Endothelial cell of umbilical vein (primary cell): ENCODE measurements at places on chromosomes 16 and 17. TPM values are rescaled to one million over a fixed set of nuclear protein-coding genes. Genes with fewer than 3 reads are reported as not detected.

Gene TIMP2
- total RNA-seq, result 280 and 318 TPM in 2 replicates

- peaks cover 62% of the 10 kb centered on the region for H3K4me1 ChIP-seq
- peak overlapping the region; percentile 96 for H3K27ac ChIP-seq
Observed at GRCh38 chr16:27242868-27243590, 25.5 kb downstream of the NSMCE1 start.

GRCh38 chr17:78324391-78325075, 35.3 kb downstream of the SOCS3 start:
- H3K27me3 ChIP-seq, result no peaks in the 10 kb centered on the region
- peak; percentile 97 for DNase-seq
- H3K4me1 ChIP-seq, result peaks cover 32% of the 10 kb centered on the region
- H3K4me3 ChIP-seq, result no peak overlapping the region
- no peaks in the 10 kb centered on the region for H3K36me3 ChIP-seq

DNA sequence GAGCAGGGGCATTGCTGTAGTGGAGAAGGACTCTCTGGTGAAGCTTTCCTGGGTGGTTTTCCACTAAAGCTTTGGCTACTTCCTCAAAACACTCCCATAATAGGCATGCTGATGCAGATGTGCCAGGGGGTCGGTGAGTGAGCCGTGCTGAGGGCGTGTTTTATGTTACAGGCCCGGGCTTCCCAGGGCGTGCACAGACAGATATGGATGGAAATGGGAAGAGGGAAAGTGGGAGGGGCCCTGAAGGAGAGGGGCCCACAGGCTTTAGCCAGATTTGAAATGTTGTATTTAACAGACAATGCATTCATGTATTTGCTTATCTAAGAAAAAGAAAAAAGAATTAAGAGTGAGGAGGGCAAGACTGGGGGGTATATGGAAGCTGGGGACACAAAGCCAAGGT, 56.3 kb downstream of the IL21R start:
- H3K36me3 ChIP-seq, result peaks cover 5% of the 10 kb centered on the region
- no peak for DNase-seq
- H3K27me3 ChIP-seq, result no peaks in the 10 kb centered on the region
- H3K4me3 ChIP-seq, result no peak overlapping the region
- no peak overlapping the region for H3K27ac ChIP-seq

DNA sequence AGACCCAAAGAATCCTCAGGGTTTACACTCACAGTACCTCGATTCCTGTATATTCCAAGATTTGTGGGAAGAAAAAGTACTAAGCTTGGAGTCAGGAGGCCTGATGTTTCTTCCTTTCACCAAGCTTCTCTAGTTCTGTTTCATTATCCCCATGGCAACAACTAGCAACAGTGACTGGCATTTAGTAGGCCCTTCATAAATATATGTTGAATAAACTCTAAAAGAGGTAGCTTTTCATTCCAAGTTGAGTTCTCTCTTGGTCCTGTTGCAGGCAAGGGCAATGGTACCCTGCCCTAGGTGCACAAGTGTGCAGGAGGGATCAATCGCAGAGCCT, 527 bp upstream of the UBE2Z start:
- H3K36me3 ChIP-seq, result peaks cover 6% of the 10 kb centered on the region
- peak overlapping the region; percentile 89 for H3K27ac ChIP-seq
- H3K4me1 ChIP-seq, result peaks cover 27% of the 10 kb centered on the region
- DNase-seq, result no peak
- H3K4me3 ChIP-seq, result peak overlapping the region; percentile 68
